Putamen (tissue), 1 donor: ENCODE measurements at places on chromosomes 4 and X.
A peak's percentile ranks its signal among the peaks of the same experiment; 100 is the strongest.

DNA sequence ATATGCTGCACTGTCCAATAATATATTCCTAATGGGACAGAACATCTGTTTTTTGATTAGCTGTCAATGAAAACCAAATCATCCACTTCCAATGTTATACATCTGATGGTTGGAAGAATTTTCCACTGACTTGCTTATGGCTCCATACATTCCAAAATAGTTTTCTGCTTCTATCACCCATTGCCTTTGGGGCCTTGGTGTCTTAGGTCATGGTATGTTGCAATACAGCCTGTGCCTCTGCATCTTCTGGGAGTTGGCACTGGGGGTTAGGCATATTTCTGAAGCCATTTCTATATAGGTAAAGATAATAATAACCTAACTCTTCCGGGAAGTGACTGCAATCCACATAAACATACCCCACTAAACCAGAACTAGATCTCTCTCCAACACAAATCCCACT, 53.2 kb upstream of the NR3C2 start:
- DNase-seq, result no peak

DNA sequence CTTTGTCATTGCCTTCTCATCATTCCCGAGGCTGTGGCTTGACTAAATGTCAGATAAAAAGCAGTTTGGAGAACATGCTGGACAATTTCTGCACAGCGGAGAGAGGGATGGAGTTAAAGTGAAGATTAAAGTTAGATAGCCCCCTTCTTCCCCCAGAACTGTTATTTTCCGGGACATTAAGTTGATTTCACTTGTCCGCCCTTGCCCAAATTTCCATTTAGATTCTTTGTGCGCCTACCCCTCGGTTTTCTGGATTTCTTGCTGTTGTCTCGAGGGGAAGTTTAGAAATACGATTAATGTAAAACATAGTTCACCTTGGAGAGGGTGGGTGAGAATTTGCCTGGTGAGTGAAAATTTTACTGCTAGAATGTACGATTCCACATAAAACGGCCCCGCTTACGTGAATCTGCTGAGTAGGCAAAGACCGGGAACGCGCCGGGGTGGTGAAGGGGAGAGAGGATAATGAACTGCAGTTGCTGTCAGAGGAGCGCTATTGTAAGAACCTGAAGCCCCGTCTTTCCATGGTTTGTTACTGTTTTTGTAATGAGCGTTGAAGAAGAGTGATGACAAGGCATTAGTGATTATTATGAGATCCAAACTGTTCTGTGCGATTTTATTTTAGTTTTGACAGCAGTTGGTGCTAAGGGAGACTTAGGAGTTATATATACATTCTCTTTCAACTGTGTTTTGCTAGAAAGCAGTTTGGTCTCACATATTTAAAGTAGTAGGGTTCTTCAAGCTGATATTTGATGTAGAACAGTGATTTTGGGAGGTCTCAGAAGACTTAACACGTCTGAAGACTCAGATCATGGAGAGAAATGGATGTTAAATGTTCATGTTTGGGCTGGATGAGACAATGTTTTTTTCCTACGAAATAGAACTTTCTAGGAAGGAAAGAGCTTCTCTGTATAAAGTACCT, 73.0 kb downstream of the AFF1 start:
- DNase-seq, result peak; percentile 60

- no peak for DNase-seq
These were observed 26.1 kb upstream of the PRDM8 start for GRCh38 chr4:80171251-80171650.

GRCh38 chrX:47854474-47854873, 17.8 kb downstream of the ZNF81 start:
- DNase-seq, result peak; percentile 7

DNA sequence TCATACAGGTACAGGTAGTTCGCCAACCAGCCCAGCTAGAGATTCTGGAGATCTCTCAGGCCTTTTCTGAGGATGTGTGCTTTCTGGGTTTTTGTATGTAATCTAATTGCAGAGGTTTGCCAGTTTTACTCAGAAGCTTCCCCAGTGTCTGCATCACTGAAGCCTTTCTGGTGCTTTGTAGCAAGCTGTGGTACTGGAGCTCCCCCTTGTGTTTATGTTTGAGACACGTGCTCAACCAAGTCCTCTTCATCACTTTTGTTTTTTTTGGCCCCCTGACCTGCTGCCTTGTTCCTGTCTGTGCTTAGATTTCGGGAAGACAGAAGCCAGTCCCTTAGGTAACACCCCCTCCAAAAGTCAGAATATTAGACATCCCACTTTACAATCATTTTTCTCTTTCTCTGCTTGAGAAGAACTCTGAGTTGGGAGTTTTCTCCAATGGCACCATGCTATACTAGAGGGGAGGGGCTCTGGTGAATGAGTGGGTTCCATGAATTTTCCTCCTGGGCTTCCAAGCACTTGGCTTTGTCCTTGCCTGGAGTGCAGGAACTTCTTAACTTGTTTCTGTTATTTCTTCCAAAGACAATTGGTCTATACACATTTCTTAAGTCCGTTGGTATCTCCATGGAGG, 128.4 kb upstream of the TBC1D9 start:
- DNase-seq, result peak; percentile 11

GRCh38 chr4:10971800-10972401, 287.3 kb upstream of the CLNK start:
- DNase-seq, result no peak

- no peak for DNase-seq
These were observed 91.5 kb downstream of the ATRX start for GRCh38 chrX:77694491-77694890.

GRCh38 chrX:129634541-129634940, 20.2 kb downstream of the APLN start:
- DNase-seq, result no peak

- DNase-seq, result no peak
These were observed 26.4 kb downstream of the GPM6B start for GRCh38 chrX:13790206-13791131.

GRCh38 chrX:133365871-133366611, 49.2 kb downstream of the GPC4 start:
- no peak for DNase-seq

GRCh38 chr4:37948542-37948941, 11.7 kb upstream of the PTTG2 start:
- no peak for DNase-seq

- no peak for DNase-seq
These were observed 356.9 kb downstream of the DTHD1 start for GRCh38 chr4:36638273-36638811.

DNA sequence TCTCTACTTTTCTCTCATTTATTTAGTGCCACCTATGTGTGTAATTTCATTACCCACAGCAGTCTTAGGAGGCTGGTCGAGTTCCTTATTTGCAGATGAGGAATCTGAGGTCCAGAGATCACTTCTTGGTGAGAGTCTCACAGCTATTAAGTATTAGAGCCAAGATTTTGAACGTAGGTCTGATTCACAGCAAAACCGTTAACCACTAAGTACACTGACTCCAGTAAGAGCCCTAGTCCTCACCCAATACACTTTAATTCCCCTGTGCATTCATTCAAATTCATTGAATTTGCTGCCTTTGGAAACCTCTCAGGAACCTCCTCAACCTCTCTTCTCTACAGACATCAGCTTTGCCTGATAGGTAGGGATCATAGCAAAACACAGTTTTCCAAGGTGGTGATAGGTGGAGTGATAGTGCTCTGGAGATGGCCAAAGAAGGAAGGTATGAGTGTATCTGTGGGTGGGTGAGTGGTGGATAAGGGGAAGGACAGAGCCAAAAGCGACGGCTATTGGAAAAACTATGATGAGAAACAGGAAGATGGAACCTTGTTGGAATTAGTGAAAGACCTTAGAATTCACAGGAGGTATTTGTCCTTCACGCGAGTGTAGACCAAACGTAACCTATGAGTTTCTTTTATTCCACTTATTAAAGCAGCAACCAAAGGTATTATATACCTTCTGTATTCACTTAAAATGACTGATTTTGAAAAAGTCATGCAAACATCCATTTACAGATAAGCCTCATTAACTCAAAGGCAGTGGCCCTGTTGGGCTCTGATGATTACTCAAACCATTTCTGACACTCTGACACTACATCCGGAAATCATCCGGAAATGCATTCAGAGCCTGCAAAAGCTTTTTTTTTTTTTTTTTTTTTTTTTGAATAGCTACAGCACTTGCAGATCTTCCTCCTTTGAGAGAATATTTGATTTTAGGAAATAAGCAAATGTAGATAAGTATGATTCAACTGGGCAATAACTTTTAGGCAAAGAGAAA, 6.3 kb downstream of the FMR1 start:
- no peak for DNase-seq

GRCh38 chrX:14079891-14080430, 50.3 kb upstream of the GEMIN8 start:
- DNase-seq, result no peak

DNA sequence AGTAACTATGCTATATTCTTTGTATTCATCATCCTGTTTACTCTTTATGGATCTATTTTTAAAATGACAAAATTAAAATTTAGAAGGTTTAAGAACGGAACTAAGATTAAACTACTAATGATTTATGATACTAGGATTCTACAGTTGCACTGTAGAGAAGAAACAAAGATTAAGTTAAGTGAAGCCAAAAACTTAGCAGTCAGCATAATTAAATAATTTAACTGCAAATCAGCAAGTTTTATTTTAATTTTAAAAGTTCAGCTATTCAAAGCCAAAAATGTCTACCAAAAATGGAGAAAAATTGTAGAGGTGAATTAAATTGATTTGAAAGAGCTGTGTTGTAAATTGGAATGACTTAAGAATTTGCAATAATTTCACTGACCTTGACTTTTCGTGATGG, 30.8 kb downstream of the NDST4 start:
- no peak for DNase-seq

DNA sequence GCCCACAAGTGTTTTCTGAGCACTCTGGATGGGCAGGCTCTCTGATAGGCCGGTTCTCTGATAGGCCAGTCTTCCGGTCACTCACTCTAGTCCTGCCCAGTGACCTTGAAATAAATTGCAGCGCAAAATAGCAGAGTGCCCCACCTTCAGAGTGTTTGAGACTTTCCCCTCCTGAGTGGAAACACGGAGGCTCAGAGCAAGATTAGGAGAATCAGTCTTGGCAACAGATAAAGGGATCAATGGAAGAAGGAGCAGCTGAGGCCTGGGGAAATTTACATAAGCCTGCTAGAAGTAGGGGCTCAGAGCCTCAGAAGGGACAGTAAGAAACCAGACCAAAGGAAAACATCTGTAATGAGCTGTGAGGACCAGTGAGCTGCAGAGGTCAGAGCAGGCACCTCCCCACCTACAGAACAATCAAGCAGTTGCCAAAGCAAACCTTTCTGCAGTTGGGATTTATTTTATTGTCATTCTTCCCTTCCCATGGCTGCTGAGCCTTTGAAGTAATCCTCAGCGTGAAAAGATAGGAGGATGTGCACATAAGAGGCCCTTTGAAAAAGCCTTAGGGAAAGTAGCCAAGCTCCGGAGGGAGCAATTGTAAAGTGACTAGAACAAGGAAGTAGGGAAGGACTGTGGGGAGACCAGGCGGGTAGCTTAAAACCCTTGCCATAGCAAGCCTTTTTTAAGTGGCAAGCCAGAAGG, 89.1 kb upstream of the TSPAN5 start:
- DNase-seq, result no peak

GRCh38 chr4:38133711-38134480, 173.7 kb downstream of the PTTG2 start:
- no peak for DNase-seq

- no peak for DNase-seq
These were observed 658 bp downstream of the ATP6AP2 start for GRCh38 chrX:40581336-40581920.

DNA sequence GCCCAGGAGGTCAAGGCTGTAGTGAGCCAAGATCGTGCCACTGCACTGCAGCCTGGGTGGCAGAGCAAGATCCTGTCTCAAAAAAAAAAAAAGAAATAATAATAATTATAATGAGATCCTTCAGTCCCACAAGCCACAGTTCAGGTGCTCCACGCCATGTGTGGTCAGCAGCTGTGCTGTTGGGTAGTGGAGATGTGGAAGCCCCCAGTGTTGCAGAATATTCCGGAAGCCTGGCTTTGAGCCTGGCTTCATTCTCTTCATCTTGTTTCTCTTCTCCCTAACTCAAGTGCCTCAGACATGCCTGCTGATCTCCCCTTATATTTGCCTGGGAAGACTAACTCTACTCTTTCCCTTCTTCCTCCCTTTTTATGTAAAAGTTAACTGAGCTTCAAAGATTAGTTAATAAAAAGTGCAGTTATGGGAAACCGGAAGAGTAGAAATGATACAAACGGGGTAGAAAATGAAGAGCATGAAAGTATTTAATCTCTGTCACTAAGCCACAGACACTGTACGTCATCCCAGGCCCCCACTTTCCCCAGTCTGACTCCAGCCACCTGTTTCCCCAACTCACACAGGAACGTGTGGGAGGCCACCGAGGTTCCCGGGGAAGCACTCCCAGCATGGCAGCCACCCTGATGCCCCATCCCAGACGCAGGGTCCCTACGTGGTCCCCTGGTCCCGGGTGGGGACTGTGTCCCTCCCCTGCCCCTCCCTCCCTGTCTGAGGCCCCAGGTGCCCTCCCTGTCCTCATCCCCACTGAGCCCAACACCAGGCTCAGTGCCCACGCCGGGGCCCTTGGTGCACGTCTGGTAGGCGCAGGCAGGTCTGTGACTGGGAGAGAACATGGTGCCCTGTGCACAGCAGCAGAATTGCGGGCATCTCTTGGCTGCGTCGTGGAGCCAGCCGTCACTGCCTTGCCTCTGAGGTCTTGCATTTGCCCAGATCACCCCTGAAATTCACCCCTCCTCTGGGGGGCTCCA, 24.0 kb downstream of the PCGF3 start:
- no peak for DNase-seq

DNA sequence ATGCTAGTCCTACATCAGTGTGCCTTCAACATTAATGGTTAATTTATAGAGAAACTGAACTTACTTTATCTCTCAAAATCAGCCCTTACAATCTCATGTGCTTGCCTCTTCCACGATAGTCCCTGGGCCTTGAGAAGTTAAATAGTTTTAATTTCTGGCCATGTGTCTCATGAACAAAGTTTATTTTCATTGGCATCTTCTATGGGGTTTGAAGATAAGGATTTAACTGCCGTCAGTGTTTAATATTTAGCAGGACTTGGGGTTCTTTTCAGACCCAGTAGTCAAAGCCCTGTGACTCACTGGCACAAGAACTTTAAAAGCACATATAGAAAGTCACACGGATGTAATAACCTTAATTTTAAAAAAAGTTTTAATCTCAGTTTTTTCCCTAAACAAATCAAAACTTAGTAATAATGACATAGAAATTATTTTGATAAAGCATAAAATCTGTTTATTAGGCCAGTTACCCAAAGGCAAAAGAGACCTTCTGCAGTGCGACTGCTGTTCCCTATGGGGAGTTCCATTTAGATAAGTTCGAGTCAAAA, 10.1 kb upstream of the MPP1 start:
- DNase-seq, result no peak

DNA sequence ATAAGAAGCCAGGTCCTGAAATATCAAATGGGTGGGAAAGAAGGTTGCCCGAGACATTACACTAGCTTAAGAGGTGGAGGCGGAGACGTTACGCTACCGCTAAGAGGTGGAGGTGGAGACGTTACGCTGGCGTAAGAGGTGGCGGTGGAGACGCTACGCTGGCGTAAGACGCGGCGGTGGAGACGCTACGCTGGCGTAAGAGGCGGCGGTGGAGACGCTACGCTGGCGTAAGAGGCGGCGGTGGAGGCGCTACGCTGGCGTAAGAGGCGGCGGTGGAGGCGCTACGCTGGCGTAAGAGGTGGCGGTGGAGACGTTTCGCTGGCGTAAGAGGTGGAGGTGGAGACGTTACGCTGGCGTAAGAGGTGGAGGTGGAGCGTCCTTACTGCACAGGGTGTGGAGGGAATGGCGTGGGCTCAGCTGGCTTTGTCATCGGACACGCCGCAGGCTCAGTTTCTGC, 12.8 kb downstream of the CYP4V2 start:
- peak; percentile 39 for DNase-seq

- no peak for DNase-seq
These were observed 82.2 kb downstream of the EFHC2 start for GRCh38 chrX:44261286-44261685.

- DNase-seq, result no peak
These were observed 285.9 kb downstream of the GBA3 start for GRCh38 chr4:22978656-22979055.
